ENCODE measurements at places on chromosomes 2 and 18.

GRCh38 chr2:235255693-235256092, 238.2 kb upstream of the AGAP1 start:
- DNase-seq: no peak

DNA sequence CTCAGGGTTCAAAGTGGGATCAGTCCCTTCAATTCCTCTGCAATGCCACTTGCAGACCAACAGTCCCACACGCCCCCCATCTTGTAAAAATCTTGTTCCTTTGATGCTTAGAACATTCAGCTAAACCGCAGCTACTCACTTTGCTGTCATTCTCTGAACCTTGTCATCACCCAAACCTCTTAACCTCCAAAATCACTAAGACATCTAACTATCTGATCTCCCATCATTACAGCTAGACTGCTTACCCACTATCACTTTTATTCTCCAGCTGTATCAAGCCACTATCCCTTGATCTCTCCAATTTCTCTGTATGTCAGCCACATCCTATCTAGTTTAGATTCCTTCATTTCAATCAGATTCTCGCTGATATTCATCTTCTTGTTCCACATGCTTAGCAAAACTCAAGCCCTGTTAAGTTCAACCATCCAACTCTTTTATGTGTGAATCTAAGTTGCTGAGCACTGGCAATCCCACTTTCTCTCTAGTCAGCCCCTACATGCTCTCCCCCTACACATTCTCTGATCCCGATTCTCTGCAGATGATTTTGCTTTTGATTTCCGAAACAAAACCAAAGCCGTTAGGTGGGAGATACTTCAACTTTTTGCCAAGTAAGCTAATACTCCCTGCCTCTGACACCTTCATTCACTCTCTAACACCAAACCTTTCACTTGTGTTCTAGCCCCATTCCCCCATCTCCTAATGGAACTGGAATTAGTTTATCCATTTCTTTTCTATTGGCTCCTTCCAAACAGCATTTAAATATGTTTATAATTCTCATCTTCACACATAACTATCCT, 4.6 kb downstream of the GTF3C2 start:
- no peak for DNase-seq

- DNase-seq: no peak
Measured at GRCh38 chr18:69774831-69775230, 172.8 kb downstream of the CD226 start.

- DNase-seq: no peak
Measured at GRCh38 chr2:230230496-230231200, 5.1 kb downstream of the SP140 start.

DNA sequence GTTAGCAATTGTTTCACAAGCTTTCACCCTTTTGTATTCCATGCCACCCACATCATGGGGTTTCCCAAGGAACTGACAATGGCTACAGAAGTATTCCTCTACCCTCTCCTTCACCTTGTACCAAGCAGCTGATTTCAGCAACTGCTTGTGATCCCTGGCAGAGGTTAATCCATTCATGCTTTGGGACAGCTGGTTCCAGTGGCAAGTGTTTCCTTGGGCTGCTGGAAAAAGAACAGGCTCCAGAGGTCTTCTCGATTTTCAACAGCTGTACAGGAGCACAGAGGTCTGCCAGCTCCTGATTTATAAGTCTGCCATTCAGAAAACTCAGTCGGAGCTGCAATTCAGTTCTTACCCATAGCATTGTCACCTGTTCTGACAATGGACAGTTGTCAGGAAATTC, 239.2 kb upstream of the CWC22 start:
- DNase-seq: no peak

GRCh38 chr18:26511339-26512071, 36.8 kb downstream of the KCTD1 start:
- no peak for DNase-seq

GRCh38 chr2:158965641-158966040, 2.8 kb upstream of the TANC1 start:
- DNase-seq: no peak

DNA sequence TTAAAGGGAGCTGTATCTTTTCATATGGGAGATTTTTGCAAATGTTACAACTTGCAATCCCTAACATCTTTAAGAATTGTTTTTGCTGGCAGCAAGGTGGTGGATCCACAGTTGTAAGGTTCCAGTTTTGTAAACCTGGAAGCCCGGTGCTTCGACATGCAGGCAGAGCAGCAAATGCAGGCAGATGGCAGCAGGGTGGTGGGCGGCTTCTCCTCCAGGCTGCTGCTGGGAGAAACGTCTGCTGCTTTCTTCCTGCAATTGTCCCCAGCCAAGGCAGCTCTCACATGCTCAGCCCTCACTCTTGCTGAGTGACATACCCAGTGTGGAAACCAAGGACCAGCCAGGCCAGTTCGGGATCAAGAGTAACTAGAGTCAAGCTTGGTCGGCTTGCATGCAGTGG, 166.0 kb downstream of the SEPTIN10 start:
- DNase-seq: no peak
